ENCODE measurements at places on chromosomes 11 and 22.
A peak's percentile ranks its signal among the peaks of the same experiment; 100 is the strongest.

GRCh38 chr11:34345540-34345876, 12.3 kb downstream of the ABTB2 start:
- no peak for DNase-seq

DNA sequence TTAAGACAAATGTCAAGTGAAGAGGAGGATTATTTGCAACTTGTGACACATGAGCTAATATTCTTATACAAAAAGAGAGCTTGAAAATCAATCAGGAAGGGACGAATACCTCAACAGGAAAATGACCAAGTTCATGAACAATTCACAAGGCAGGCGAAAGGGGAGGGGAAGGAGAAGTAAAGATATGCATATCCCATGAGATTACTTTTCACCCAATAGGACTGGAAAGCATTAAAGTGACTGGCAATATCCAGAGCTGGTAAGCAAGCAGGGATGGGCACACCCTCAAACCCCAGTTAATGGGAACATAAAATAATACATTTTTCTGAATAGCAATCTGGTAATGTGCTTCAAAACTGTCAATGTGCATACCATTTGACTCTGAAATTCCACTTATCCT, 129.5 kb downstream of the SLC1A2 start:
- no peak for DNase-seq

- DNase-seq = peak; percentile 89
Measured at GRCh38 chr11:5689551-5689983, at the start of gene TRIM22. TRIM22 (plus strand) TSS chr11:5689790; CDS start chr11:5696233, 6,443 bp downstream.

DNA sequence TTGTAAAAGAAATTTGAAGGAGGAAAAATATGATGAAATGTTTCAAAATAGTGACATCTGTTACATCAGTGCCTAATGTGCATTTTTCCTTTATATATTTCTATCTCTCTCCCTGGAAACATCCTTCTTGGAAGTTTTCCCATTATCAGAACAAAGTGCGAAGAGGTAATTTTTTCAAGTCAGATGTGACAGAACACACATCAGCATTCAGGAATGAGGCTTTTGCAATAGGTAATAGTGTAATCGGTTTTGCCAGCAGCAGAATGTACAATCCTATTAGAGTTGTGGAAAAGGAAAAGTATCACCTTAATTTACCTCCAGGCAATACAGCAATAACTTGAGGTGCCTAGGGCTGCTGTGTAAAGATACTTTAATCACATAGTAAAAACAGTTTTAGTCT, 275.8 kb downstream of the FAT3 start:
- no peak for DNase-seq

DNA sequence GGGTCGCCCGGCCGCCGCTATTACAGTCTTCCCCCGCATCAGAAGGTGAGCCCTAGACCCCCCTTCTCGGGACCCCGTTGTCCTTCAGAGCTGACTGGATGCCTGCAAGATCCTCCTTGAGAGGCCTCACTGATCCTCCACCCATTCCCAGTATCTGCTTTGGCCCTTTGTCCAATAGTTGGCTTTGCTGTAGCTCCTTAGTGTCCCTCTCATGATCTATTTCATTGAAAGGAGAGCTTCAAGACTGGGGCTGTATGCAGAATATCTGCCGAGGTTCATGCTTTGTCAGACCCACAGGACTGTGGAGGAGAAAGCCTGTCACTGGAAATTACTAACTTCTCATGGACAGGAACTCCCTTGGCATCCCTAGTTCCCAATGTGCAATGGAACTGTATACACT, 499 bp downstream of the DLAT start:
- DNase-seq = no peak

DNA sequence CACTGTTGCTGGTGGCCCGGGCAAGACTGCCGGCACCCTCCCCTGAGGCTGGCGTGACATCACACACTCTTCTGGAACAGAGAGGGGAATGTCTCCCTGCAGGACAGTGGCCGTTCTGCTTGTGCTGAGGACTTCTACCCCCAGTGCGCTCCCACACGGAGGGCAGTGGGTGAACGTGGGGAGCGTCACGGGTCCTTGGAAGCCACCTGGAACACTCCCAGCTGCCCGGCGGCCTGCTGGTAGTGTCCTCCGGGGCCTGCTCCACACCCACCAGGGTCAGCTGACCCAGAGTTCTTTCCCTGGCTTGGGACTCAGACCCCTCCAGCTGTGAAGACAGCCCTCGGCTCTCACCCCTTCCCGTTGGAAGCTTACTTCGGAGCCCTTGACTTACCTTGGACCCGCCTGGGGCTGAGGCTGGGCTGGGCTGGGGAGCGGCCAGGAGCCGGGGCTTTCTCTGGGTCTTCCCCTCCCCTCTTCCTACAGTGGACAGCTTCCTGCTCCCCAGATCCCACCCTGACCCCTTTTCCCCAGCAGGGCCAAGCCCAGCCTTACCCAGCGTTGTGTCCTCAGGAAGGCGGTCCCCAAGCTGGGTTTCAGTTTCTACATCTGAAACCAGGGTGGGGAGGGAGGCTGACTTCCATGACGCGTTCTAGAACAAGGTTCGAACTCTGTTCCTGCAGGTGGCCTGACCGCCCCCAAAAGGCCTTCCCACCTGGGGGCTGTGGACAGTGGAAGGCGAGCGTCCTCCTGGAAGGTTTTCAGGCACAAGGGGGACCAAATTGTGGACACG, 14.8 kb upstream of the GAL start:
- no peak for DNase-seq

DNA sequence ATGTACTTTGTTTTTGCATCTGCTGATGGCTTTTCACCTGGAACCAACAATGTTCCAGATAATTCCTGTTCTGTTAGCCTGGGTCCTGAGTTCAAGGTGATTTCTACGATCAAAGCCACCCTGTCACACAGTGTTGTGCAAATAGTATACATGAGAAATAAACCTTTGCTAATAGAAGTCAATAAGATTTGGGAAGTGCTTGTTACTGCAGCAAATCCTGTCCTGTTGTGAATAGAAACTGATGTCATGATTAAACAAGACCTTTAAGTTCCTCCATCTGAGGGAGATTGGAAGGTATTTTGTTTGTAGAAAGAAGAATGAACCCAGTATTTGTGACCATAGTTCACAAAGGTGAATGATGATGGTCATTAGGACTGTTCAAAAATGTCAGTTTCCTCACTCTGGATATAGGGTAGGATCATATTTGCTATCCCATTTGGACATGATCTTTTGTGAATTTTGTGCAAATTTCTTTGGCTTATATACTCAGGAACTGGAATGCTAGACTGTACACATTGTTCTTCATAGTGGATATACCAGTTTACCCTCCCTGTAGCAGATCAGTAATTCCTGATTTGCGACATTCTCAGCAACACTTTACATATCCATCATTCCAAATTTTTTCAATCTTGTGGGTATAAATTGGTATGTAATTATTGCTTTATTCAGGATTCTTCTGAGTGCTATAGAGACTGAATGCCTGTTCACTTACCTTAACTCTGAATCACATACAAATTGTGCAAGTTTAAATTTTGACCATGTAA, 428.5 kb downstream of the METTL15 start:
- DNase-seq = no peak

- no peak for DNase-seq
Measured at GRCh38 chr11:76074148-76075095, 131.9 kb downstream of the WNT11 start.

- DNase-seq = no peak
Measured at GRCh38 chr11:61042961-61043540, 59.2 kb upstream of the CD5 start.

GRCh38 chr11:77779935-77780334, 40.6 kb downstream of the RSF1 start:
- no peak for DNase-seq

DNA sequence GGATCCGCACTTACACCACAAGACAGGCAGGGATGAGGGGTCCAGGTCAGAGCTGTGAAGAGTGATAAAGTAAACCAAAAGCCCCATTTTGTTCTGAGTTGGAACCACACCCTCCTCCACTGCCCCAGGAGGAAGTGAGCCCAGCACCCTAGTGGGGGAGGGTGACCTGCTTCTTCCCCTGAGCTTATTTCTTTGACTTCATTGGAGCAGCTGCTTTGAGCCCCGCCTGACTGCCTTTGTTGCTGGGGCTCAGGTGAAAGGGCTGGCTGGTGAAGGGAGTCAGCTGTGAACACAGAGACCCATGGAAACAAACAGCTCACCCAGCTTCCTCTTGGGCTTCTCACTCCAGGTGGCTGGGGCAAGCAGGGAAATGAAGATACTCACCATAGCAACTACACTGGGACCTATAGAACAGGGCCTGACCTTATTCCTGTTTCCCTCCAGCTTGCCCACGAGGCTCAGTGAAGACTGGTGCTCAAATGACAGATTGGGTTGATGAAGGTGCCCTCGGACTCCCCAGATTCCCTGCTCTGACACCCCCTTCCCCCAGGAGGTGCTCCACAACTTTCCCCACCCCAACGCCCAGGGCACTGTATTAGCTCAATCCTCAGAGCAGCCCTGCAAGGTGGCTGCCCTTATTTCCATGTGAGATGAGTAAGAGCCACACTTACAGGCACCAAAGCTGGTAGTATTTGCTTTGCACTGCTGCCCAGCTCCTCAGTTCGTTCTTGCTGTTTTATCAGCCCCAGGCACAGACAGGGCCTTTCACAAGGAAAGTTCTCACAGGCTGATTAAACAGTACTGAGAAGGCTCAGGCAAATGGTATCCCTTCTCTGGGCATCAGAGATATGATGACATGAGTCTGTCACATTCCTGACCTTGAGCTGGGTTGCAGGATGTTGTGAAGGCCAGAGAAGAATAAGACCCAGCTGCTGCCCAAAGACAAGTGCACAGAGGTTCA, 2.4 kb downstream of the UCP2 start:
- peak; percentile 87 for DNase-seq

GRCh38 chr11:62547691-62548281, 1.2 kb upstream of the AHNAK start:
- no peak for DNase-seq
